ENCODE measurements at places on chromosomes 4 and X. TPM values are rescaled to one million over a fixed set of nuclear protein-coding genes. Genes with fewer than 3 reads are reported as not detected.

The ADH1A gene
- not detected for total RNA-seq

The SSX2 gene
- not detected for total RNA-seq

The AMER1 gene
- total RNA-seq, result 1.7 TPM

The SPANXA2 gene
- not detected for total RNA-seq

The GCNA gene
- total RNA-seq, result 2.6 TPM

The CRLF2 gene
- not detected for total RNA-seq

The RTL3 gene
- 0.32 TPM for total RNA-seq

The HPSE gene
- total RNA-seq, result 0.43 TPM

The RASGEF1B gene
- total RNA-seq, result not detected

The SERTM2 gene
- 1.3 TPM for total RNA-seq

The GC gene
- not detected for total RNA-seq

The TLL1 gene
- 19.0 TPM for total RNA-seq

The FHDC1 gene
- total RNA-seq, result 1.7 TPM

The NLGN4X gene
- total RNA-seq, result 0.86 TPM

The ARHGAP6 gene
- 1.9 TPM for total RNA-seq

- DNase-seq, result peak; percentile 53
Observed at GRCh38 chr4:126799416-126799815, 833.3 kb upstream of the INTU start.

GRCh38 chr4:168183717-168184571 lies 91.6 kb downstream of the ANXA10 start:
- peak; percentile 59 for DNase-seq

- DNase-seq, result no peak
Observed at GRCh38 chr4:141389649-141390048, 169.0 kb downstream of the ZNF330 start.

DNA sequence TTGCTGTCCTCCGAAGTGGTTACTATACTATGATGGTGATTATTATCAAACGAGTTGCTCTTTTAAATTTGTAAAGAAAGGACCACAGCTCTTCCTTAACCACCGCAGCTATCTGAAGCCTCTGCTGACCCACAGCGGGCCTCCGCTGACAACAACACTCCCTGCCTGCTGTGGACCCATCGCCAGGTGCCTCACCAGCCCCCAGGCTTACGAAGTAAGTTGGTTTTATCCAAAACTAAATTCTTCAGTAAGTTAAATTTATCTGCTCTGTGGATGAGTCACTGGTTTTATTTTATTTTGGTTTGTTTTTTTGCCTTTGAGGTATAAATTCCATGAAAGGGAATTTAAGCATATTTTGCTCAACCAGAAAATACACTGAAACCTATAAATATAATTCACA lies 54.7 kb downstream of the SLC9A6 start:
- peak; percentile 28 for DNase-seq

GRCh38 chrX:153727123-153727931 lies 2.7 kb downstream of the ABCD1 start:
- DNase-seq, result peak; percentile 18

DNA sequence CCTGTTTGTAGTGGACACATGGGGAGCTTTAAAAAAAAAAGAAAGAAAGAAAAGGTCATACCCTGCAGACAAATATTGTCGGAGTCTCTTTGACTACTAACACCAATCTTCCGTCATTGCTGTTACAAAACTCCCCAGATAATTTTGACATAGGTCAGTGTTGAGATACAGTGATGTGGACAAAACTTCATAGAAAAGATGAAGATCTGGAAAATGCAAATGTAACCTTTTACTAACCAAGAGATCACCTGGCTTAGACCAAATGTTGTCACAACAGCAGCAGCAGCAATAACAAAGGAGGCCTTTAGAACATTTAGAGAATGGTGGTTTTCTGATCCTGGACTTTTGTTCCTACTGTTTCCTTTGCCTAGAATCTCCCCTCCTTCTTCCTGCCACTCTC lies 8.1 kb upstream of the COMMD8 start:
- no peak for DNase-seq

DNA sequence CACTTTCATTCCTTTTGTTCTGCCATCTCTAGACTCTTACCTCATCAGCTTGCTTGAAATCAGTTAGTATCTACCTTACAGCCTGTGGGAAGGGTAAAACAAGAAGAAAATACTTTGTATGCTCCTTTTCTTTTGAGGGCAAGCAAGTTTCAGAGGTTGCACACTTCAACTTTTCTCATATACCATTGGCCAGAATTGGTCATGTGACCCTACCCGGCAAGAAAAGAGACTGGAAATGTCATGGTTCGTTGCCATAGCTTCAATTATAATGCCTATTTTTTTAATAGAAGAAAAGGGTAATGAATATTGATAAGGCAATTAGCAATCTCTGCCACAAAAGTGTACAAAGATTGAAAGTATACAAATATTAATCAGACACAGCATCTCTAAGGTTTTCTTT lies 346.7 kb upstream of the TACR3 start:
- no peak for DNase-seq

DNA sequence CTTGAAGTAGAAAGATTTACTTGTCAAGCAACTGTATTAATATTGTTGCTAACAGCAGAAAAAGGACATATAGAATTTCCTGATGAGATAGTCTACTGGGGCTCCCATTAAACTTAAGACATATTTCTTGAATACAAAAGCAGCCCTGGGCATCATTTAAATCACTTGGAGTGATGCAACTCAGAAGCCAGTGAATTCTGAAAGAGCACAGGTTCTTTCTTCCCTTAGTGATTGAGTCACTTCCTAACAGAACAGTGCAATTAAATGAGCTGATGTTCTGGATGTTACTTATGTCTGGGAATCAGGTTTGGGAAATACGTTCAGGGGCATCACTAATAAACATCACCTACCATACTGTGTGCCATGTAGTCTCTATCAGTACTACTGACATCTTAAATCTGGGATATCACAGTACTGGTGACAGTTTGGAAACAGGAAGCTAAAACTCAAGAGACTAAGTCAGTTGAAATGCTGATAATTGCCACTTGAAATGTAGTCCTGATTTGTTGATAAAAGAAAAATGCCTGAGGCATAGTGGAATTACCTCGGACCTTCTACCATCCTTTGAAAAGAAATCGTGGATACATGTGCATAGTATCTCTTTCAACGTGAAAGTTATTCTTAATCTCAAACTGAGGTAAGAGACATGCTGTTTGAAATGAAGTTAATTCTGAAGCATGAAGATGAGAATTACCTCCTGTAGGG lies 249.2 kb upstream of the GPRIN3 start:
- DNase-seq, result peak; percentile 53

GRCh38 chr4:86393749-86394148 lies 33.9 kb upstream of the MAPK10 start:
- DNase-seq, result no peak

DNA sequence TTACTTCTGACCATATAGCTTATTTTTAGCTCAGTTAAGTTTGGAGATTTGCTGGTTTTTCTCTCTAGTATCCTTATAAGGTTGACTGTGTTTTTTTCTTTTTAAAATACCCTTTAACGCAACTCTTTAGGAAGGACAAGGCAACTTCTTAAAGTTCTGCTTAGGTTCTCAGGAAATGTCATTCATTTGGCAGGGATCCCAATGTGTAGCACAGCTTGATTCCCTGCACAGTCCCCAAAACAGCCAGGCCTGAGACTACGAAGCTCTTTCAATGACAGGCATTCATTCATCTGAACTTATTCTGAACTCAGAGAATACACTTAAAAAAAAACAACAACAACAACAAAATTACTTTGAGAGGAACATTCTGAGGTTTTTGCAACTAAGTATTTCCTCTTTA lies 1765.8 kb downstream of the PCDH7 start:
- DNase-seq, result no peak

DNA sequence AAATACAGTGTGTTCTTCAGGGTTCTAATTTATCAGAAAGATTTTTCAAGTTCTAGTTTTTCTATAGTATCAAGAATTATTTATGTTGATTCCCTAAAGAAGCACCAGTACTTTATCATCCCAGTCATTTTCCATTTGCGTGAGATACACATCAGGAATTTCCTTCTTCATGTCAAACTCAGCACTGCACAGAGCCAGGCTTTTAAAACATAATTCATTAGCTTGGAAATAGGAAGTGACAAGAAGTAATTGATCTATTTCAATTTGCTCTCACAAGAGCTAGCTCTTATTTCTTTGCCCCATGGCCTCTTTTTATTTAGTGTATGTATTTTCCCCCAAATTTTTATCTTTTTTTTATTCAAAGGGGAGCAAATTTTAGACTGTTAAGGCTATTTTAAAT lies 13.0 kb upstream of the SLC10A4 start:
- DNase-seq, result no peak

DNA sequence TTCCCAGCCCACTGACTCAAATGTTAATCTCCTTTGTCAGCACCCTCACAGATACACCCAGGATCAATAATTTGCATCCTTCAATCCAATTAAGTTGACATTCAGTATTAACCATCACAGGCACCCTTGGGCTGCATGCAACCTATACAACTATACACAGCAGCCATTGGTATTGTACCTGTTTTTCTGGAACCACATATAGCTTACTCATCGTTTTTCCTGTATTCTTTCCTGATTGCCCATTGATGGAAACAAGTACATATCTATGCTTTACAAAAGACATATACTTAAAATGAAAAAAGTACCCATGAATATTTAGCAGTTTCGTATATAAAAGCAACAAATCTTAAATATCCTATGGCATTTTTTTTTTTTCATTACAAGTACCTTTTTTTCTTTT lies 3.7 kb upstream of the FOXR2 start:
- DNase-seq, result no peak

GRCh38 chr4:3461515-3462291 lies 1.4 kb upstream of the DOK7 start:
- DNase-seq, result no peak

- peak; percentile 13 for DNase-seq
Observed at GRCh38 chr4:2961811-2962441, 1.3 kb downstream of the NOP14 start.

GRCh38 chr4:175970724-175971123 lies 94.9 kb upstream of the WDR17 start:
- no peak for DNase-seq

GRCh38 chr4:137611998-137612700 lies 79.9 kb upstream of the PCDH18 start:
- DNase-seq, result peak; percentile 49

GRCh38 chr4:27233531-27233930 lies 372.9 kb downstream of the STIM2 start:
- no peak for DNase-seq

DNA sequence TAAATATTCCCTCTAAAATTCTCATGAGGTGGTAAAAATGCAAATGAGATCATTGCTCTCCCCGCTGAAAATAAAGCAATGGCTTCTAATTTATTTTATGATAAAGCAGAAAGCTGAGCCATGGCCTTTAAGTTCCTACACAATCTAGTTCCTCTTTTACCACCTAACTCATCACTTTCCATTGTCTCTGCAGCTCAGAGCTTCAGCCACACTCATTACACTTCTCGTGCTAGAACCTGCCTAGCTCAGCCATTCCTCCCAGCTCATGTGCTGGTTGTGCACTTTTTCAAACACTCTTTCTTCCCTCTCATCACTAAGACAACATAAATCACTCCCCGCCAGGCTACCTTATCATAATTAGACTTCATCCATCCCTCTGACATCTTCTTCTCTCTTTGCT lies 1112.1 kb upstream of the PRKX start:
- no peak for DNase-seq

- no peak for DNase-seq
Observed at GRCh38 chr4:168503652-168504362, 7.0 kb downstream of the PALLD start.

GRCh38 chr4:15942283-15942682 lies 3.7 kb upstream of the FGFBP1 start:
- no peak for DNase-seq

GRCh38 chr4:1778642-1779392 lies 14.3 kb upstream of the FGFR3 start:
- DNase-seq, result no peak

DNA sequence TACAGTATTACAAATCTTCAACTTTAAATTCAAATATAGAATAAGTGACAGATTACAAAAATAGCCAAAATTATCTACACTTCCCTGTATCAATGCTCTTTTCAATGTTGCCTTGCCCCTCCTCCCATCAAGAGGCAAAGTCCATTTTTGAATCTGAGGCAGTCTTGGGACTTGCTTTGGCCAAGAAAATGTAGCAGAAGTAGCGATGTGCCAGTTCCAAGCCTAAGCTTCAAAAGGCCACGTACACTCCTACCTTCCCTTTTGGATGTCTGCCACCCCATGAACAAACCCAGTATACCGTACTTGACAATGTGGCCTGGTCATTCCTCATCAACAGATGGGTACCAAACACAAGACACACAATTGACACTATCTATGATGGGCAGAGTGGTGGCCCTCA lies 24.1 kb downstream of the SEC24D start:
- DNase-seq, result no peak

DNA sequence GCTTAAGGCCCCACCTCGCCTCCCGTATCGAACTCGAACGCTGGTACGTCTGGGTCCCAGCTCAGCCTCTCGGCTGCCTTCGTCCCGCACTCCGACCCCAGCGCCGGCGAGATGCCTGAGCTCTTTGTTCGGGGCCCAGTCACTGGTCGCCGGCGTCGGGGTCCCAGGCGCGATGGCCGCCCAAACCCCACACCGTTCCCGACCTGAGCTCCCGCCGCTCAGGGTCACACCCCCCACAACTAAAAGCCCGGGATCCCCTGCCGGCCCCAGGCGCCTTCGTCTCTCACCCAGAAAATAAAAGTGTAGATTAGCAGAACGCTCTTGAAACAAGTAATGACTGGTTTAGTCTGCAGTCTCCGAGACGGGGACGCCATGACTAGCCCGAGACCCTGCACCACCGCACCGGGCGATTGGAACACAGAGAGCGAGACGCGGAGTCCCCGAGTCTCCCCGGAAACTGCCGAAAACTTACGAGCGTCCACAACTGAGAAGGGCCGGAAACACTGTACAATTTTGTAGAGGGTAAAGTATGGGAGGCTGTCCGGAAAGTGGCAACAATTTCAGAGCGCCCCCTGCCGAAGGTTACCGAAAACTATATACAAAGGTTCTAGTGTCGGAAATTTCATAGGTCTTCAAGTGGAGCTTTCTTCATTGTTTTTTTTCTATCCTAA lies at the start of gene TSPAN6:
TSPAN6 (minus strand) TSS at position 486 of the 671 bp plus-strand sequence; CDS start at position 374, 112 bp downstream.
- peak; percentile 90 for DNase-seq

DNA sequence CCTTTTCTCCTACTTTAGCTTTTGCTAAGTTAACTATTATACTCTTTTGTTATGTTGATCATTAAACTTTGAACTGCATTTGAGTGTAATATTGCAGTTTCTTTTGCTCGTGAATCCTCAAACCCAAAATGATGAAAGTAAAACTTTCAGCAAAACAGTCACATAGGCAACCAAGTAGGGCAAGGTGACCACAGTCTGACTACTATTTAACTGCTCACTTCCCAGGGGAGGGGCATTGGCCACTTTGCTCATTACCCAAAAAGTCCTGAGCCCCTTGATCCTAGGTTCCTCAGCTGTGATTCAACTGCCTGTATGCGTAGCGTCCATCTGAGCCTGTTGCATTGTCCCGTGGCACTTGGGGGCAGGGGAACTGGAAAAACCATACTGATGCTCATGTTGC lies 17.0 kb downstream of the RBMX2 start:
- DNase-seq, result no peak

DNA sequence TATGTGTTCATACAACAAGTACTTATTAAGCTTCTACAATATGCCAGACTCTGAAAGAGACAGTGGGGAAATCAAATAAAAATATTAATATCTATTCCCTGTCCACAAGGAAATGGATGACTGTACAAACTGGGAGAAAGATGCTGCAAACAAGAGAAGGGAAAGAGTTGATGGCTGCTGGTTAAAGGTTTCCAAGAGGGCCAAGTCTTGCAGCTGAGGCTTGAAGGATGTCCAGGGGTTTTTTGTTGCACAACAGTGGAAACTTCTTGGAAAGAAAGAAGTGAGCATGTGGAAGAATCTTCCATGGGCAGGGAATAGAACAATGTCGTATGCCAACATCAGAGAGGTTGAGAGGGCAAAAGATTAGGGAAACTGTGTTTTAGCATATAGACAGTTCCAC lies 95.8 kb downstream of the MID1 start:
- DNase-seq, result peak; percentile 17

Data from fibroblast of villous mesenchyme (primary cell).